ENCODE measurements at places on chromosomes 13 and 19.

- no peak for DNase-seq
These were observed 14.4 kb upstream of the GARIN5A start for GRCh38 chr19:50490991-50491472.

DNA sequence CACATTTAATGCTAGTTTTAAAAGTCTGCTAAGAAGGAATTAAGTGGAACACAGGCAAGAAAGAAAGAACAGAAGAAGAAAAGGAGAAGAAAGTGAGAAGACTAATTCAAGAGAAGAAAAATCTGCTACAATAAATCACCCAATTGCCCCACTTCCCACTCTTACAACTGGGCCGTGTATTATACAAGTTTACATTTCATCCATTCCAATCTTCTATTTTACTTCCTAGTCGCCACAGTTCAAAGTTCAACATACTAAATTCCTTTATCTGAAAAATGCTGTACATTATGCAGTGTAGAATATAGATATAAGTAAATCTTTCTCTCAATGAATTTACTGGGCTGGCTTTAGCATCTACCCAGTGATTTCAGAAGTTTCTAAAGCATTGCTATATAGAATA lies 328.2 kb downstream of the DIAPH3 start:
- no peak for DNase-seq

GRCh38 chr19:44846455-44847143 lies 502 bp downstream of the NECTIN2 start:
- DNase-seq: no peak

DNA sequence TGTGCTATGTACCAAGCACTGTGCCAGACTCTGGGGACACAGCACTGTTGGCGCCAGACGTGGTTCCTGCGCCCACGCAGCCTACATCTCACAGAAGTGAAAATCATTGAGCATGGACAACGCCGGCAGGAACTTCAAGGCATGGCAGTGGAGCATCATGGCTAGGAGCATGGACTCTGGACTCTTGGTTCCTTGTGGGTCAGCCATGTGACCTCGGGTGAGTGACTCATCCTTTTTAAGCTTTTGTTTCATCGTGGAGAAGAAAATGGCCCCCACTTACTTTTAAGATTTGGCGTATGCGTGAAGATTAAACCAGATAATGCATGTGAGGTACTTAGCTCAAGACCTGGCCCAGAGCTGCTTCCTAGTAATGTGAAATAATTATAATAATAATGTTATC lies 988.5 kb downstream of the UQCRFS1 start:
- no peak for DNase-seq

DNA sequence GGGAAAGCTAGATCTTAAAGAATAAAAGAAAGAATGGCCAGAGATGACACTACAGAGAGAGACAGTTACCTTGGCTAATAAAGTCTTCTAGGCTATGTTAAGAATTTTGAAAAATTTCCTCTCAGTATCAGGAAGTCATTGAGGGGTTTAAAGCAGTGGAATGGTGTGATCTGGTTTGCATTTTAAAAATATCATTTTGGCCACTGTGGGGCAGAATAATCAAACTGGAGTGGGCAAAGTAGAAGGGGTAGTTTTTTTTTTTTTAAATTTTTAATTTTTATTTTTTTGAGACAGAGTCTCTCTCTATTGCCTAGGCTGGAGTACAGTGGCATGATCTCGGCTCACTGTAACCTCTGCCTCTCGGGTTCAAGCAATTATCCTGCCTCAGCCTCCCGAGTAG lies 4.4 kb upstream of the CNMD start:
- no peak for DNase-seq

- DNase-seq: no peak
These were observed 4.8 kb upstream of the ECH1 start for GRCh38 chr19:38836159-38836982.

- no peak for DNase-seq
These were observed 21.5 kb upstream of the GSX1 start for GRCh38 chr13:27770809-27771208.

DNA sequence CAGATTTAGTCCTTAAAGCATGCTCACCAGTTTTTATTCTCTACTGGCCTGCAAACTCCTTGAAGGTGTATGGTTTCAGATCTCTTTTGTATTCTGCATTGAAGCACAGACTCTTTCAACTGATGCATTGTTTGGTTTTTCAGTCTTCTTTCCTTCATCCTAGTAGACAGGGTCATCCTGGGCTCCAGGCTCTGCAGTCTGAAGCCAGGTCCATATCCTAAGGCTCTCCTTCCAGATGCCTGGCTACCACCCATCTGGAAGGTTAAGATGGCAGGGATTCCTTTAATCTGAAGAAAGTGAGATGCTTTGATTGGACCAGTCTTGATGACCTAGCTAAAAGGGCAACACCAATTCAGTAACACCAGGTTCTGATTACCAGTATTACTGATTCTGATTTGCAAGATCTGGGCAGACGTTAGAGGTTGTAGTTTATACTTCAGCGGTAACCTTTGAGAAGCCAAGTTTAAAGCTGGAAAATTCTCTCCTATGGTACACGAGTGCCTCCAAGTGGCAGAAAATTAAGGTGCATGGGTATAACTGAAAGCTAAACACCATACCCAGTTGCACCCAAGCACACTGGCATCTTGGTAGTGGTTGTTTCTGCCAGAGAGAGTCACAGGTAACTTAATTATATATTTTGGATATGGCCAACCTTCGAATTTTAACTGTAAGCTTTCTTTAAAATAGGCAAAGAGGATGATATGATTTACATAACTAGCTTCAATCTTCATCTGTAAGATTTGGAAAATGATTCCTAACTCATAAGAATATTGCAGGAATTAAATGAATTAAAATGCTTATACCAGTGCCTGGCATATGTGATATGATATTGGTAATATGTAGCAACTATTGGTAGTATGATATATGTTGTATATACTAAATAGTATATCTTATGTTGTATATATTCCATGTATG lies 1651.9 kb upstream of the MIR17HG start:
- DNase-seq: no peak

- no peak for DNase-seq
These were observed 536.5 kb upstream of the SPRY2 start for GRCh38 chr13:80877209-80877943.

GRCh38 chr19:2782329-2782935 lies 641 bp downstream of the SGTA start:
- no peak for DNase-seq

GRCh38 chr19:35587321-35587720 lies 1.3 kb downstream of the PMIS2 start:
- no peak for DNase-seq

DNA sequence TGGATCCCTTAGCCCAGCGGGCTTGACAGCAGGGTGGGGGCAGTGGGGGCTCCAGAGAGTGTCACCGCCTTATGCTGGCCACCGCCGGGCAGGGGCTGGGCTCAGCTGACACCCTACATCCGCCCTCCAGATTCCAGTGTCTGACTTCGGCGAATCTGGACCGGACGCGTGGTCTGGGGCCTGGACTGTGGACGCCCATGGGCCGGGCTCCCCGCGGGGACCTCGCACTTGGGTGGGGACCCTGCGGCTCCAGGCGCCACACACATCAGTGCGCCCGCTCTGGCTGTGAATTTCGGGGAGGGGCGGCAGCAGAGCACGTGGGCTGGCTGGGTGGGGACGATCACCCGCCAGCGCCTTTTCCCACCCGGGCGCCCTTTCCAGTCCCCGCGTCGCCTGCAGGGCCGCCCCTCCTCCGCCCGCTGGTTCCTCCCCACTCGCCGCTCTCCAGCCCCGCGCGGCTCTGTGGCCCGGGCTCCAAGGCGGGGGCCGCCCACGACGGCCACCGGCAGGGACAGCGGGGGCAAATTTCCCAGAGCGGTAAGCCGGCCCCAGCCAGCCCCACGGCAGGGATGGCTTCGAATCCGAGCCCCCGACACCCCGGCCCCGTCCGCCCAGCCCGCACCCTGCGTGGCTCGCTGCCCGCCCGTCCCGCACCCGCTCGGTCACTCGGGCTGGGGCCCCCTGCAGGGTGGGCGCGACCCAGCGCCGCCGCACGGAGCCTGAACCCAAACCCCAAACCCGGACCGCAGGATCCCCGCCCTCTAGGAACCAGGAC lies 23.3 kb upstream of the ZNF99 start:
- DNase-seq: no peak

DNA sequence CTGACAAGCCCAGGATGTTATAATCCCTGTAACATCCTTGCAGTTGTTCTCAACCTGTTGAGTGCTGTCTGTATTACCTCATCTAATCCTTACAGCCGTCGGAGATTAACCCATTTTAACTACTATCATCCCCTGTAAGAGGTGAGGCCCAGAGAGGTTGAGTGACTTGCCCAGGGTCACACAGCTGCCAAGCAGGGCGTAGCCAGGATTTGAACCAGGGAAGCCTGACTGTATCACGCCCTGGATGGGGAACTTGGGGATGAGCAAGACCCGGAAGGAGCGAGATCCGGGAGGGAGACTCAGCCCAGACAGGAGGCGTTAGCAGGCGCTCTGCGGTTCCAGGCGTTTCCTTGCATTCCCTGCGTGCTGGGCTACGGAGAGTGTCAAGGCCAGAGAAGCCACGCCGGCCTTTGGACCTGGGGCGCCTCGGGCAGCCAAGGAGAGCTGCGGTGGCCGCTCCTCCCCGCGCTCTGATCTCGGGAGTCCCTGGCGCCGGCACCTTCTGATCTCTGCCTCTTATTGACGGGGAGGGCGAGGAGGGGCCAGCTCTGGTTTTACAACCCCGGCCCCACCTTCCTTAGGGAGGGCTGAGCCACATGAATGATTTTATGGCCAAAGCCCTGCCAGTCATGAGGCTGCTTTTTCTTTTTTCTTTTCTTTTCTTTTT lies 6.2 kb downstream of the SULT2B1 start:
- DNase-seq: no peak

- DNase-seq: no peak
These were observed 6.3 kb downstream of the COPE start for GRCh38 chr19:18912933-18913332.

DNA sequence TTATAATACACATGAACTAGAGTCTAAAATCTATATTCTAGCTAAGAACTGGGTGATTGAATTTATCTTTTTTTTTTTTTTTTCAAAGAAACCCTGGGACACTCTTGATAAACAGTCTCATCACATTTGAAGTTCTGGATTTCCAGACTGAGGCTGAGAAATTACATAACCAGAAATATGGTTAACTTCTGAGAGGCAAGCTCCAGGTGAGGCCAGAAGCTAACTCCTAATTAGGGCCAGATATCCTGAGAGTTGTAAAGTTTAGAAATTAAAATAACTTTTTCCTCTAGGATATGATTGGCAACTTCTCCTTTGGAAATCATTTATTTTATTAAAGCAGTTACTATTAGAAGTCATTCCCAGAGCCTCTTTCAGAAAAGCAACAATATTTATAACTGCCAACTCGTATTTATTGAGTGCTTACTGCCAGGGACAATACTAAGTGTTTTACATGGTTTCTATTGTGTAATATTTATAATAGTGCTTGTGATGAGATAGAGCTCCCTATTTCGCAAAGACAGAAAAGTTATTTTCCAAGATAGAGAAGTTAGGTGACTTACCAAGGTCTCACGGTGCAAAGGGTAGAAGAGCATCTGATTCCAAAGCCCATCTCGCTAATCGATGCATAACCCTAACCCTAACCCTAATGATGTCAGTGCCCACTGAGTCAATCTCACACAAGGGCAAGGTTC lies 187.7 kb downstream of the DCT start:
- no peak for DNase-seq

- no peak for DNase-seq
These were observed 143.8 kb downstream of the PTPRS start for GRCh38 chr19:5196832-5197231.

GRCh38 chr19:7159105-7159933 lies 89.8 kb downstream of the ZNF557 start:
- DNase-seq: no peak

- DNase-seq: no peak
These were observed 482.2 kb downstream of the SLITRK5 start for GRCh38 chr13:88153353-88153752.

GRCh38 chr19:16524991-16525734 lies 17.1 kb downstream of the CHERP start:
- DNase-seq: no peak

DNA sequence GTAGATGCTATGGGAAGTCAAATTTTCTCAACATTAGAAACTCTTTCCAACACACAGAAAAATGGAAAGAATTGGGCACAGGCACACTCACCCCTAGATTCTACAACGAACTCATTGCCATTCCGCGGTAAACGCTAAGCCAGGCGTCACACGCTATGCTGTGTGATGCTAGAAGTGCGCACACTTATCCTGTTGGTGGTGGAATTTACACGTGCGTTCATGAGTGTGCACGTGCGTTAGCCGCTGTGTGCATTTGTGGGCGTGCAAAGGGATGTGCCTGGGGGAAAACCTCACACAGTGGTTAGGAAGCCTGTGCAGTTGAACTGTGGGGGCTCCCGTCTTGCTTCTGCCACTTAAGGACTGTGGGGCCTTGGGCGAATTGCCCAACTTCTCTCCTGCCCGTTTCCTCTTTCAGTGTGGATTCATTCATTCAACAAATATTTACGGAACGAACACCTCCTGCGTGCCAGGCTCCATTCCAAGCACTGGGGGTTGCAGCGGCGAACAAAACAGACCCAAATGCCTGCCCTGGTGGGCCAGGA lies 7.7 kb downstream of the NFILZ start:
- DNase-seq: no peak

DNA sequence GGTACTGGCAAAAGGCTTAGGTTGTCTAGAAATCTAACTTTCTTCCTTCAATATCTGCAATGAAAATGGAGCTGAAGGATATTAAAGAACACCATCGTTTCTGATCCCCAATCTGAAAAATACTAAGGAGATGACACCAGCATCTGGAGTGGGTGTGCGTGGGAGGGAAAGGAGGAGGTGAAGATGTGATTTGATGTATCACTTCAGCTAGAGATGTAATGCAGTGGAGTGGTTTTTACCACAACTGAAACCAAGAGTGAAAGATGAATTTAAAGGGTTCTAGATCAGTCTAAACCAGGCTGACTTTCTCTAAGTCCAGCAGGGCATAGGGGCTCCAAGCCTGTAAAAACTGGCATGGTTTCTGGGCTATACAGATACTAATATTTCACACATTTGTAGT lies 148.4 kb downstream of the AKAP11 start:
- no peak for DNase-seq

DNA sequence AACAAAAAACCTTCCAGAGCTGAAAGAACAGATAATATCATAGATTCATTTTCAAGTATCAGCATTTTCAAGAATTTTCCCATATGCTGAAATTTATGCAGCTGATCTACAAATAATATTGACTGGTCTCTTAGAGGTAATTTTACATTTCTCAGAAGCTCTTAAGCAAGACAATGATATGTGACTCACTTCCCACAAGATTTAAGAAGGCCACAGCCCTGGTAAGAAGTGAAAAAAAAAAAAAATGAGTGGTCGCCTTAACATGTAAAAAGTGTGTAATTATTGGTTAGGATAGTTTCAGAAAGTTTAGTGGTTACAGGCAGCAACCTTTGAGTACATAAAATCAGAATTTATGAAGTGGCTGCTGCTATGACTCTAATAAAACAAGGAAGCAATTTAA lies 54.5 kb downstream of the NUFIP1 start:
- DNase-seq: no peak

GRCh38 chr13:28355822-28356371 lies 139.0 kb downstream of the FLT1 start:
- no peak for DNase-seq

- no peak for DNase-seq
These were observed 141.0 kb downstream of the POSTN start for GRCh38 chr13:37457612-37458011.

- no peak for DNase-seq
These were observed 210.9 kb downstream of the GPC5 start for GRCh38 chr13:91609353-91609752.

- DNase-seq: no peak
These were observed 40.3 kb upstream of the SGCG start for GRCh38 chr13:23140492-23140891.

GRCh38 chr19:19106056-19106551 lies 32.2 kb downstream of the TMEM161A start:
- no peak for DNase-seq

GRCh38 chr13:69828527-69828926 lies 279.1 kb upstream of the ATXN8OS start:
- no peak for DNase-seq
